Hindlimb muscle (tissue), 1 donor: ENCODE measurements at places on chromosomes 7 and 10. TPM values are rescaled to one million over a fixed set of nuclear protein-coding genes. Genes with fewer than 3 reads are reported as not detected.

The COA1 gene
- polyA plus RNA-seq: 34.7 TPM

The NCOA4 gene
- 104 TPM for polyA plus RNA-seq

The SPDYE16 gene
- polyA plus RNA-seq: 4.5 TPM

The C7orf57 gene
- not detected for polyA plus RNA-seq

The FRMD4A gene
- 35.1 TPM for polyA plus RNA-seq

The TMEM176B gene
- 16.7 TPM for polyA plus RNA-seq

The MSS51 gene
- polyA plus RNA-seq: 47.4 TPM

The FXYD4 gene
- polyA plus RNA-seq: 1.1 TPM

The CAMK1D gene
- polyA plus RNA-seq: 2.9 TPM

The GTF2IRD2 gene
- 15.9 TPM for polyA plus RNA-seq

The CPEB3 gene
- 6.1 TPM for polyA plus RNA-seq

The LLCFC1 gene
- 0.26 TPM for polyA plus RNA-seq

The HOXA13 gene
- polyA plus RNA-seq: not detected

The C10orf105 gene
- 0.50 TPM for polyA plus RNA-seq
